ENCODE measurements at places on chromosomes 4 and X.

DNA sequence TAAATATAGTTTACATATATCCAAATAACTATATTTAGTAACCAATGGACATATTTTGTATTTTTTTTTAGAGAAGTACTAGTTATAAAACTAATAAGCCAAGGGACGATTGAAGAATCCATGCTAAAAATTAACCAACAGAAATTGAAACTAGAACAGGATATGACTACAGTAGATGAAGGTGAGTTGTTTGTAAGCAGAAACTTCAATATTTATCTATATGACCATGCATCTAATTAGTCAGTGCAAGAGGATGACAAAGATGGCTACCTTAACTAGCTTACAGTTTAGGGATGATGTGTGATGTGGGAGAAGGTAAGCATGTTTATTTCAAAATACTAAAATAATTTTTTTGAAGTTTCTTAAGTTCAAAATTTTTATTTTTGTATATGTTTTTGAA is 57.7 kb downstream of the HPGDS start:
- no peak for DNase-seq

DNA sequence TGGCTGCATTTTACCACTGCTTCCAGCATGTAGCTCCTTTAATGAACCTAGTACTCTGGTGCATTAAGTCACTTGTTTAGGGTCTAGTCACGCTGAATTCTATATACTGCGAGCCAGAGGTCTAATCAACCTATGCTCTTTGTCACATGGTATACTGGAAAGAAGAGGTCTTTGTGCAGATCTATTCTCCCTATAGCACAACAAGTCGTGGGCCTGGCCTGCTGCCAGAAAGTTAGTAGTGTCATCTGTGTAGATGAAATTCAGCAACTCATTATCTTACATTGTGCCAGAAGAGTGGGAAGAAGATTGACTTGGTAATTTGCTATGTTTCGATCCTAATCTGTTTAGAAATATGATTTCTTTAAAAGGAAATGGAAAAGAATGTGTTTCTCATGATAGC is 80.8 kb downstream of the AWAT2 start:
- no peak for DNase-seq

- DNase-seq = no peak
Measured at GRCh38 chr4:173282626-173283025, 51.5 kb downstream of the HMGB2 start.

DNA sequence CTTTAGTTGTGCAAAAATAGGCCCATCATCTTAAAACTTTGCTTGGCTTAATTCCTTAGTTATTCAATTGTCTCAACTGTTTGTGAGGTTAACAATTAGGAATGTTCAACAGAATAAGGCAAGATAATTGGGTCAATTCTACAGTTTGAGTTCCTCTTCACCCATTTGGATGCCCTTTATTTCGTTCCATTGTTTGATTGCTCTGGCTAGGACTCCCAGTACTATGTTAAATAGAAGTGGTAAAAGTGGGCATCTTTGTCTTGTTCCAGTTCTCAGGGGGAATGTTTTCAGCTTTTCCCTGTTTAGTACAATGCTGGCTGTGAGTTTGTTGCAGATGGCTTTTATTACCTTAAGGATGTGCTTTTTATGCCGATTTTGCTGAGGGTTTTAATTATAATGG is 761.5 kb upstream of the GRIA3 start:
- no peak for DNase-seq

DNA sequence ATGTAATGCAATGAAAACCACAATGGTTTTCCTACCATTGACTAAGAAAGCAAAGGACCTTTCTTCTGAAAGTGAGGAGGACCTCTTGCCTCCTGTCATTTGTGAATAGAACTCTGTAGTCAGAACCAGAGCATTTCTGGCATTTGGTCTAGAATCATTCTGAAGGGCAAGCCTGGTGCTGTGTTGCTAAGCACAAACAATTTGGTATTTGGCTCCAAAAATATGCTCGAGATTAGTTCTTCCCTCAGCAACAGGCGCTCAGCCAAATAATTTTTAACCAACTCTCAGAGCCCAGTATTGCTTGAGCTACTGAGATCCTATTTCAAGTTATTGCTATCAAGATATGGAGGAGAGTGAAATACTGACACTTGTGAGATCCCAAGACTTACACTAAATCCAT is 71.0 kb downstream of the SNCA start:
- no peak for DNase-seq

GRCh38 chrX:125203365-125203736 is 116.3 kb upstream of the TEX13C start:
- DNase-seq = no peak

- no peak for DNase-seq
Measured at GRCh38 chrX:136626891-136627290, 21.1 kb upstream of the CD40LG start.

- DNase-seq = no peak
Measured at GRCh38 chr4:30005995-30006394, 714.2 kb upstream of the PCDH7 start.

GRCh38 chr4:55947912-55948725 is 626 bp upstream of the CEP135 start:
- DNase-seq = peak; percentile 75

DNA sequence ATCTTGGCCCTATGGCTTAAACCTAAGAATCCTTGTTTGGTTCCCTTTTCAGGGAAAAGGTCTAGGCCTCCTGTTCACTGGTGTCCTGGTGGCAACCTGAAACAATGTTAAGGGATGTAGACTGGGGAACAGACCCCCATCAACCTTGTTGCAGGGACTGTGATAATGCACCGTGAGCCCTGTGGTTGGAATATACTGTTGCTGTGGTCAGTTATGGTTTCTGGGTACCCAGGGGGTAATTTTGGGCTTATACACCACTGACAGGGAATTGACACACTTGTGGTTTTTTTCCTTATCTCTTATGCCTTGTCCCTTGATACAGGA is 64.0 kb upstream of the WDR1 start:
- DNase-seq = no peak

- DNase-seq = no peak
Measured at GRCh38 chr4:69601065-69601464, 38.4 kb downstream of the UGT2A2 start.

GRCh38 chr4:4439782-4440181 is 52.9 kb downstream of the NSG1 start:
- DNase-seq = no peak

- DNase-seq = no peak
Measured at GRCh38 chr4:104073229-104073628, 353.4 kb upstream of the TACR3 start.

DNA sequence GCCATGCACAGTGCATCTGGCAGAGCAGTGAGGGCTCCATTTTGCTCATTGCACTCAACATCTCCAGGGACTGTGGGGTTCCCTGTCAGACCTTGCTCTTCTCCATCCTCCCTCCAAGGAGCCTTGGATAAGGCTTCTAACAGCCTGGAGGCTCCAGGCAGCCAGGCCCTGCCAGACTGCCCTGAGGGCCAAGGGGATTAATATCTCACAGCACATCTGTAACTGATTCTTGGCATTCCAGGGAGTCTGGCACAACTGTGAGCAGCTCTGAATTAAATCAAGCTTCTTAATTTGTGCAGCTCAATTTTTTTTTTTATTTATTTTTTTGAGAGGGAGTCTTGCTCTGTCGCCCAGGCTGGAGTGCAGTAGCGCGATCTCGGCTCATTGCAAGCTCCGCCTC is 224.5 kb upstream of the PGRMC2 start:
- no peak for DNase-seq

DNA sequence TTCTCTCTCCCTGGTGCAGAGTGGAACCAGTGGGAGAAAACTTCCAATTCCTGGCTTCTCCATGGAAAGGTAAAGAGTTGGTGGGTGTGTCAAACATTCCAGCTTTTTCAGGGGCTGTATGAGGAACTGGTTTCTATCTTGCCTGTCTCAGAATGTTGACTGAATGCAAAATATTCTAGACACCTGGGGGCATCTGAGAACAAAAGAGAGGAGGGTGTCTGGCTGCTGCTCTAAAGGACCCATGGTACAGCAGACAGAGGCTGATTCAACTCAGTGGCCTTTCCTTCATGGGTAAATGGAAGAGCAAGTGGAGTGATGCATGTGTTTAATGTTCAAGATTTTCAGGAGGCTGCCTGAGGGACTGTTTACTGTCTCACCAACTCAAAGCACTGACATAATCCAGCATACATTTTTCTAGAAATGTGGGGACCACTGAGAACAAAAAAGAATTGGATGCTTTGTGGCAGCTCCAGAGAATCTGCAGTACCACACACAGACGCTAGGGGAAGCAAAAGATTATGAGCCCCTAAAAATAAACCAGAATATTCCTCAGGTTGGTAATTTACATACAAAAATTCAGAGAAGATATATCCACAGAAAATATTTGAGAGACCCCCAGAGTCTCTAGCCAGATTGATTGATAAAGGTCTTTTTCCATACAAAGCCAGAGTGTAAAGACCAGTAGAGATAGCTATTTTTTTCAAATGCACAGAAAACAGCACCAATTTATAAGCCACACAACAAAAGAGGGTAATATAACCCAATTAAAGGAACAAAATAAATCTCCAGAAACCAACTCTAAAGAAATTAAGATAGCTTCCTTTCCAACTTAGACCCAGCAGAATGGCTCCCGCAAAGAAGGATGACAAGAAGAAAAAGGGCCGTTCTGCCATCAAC is 48.0 kb upstream of the STARD8 start:
- DNase-seq = no peak

DNA sequence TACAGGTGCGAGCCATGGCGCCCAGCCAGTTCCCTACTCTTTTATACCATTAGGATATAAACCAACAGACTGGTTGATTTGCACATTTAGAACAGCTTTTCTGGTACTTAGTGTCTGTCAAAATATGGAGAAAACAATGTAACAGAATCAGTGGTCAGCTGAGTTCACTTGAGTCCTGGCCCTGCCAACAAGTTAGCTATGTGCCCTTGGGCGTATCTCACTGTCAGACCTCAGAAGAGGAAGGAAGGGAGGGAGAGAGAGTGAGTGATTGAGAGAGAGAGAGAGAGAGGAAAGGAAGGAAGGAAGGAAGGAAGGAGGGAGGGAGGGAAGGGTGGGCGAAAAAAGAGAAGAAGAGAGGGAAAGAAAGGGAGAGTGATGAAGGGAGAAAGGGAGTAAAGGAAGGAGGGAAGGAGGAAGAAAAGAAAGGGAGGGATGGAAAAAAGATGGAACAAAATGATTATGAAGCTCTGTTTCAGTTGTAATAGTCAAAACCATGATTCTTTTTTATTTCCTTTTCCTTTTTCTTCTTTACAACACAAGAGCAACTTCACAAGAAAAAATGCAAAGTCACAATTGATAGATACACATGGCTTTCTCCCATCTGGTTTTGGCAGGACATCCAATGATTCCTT is 55.7 kb upstream of the PDGFRA start:
- DNase-seq = no peak

GRCh38 chr4:72767618-72768302 is 198.7 kb upstream of the ADAMTS3 start:
- DNase-seq = no peak

DNA sequence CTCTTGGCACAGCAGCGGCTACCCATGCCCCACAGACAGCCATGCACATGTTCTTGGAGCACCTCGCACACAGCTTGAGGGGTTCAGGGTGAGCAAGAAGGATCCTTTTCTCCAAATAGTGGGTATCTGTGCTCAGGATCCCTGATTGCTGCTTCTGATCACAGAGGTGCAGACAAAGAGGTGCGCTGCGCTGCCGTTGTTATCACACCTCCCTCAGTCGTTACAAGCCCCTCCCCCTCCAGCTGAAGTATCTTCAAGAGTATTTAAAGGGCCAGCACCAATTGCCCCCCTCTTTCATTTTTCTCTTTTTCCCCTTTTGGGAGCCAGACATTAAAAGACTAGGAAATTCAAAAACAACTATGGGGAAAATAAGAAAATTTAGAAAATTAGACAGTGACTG is 44.3 kb downstream of the NELFA start:
- no peak for DNase-seq

- DNase-seq = no peak
Measured at GRCh38 chrX:9997041-9997440, 29.9 kb downstream of the CLDN34 start.

GRCh38 chrX:35016051-35016450 is 73.5 kb downstream of the FAM47B start:
- DNase-seq = no peak

- no peak for DNase-seq
Measured at GRCh38 chrX:134423606-134424005, 36.4 kb upstream of the HPRT1 start.

DNA sequence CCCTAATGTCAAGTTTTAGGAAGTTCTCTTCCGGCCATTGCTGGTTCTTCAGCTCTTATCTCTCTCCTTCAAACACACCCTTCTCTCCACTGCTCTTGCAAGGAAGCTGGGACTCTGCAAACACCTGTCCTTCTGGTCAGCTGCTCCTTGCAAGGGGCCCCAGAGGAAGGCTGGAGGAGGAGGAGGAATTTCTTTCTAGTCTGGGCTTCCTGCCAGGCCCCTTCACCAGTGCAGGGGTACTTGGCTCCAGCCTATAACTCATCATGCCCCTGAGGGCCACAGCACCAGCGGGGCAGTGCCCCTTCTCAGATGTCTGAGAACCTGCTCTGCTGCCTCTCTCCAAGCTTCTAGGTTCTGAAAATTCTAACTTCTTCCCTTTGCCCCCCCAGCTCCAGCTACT is 46.7 kb downstream of the REELD1 start:
- no peak for DNase-seq

DNA sequence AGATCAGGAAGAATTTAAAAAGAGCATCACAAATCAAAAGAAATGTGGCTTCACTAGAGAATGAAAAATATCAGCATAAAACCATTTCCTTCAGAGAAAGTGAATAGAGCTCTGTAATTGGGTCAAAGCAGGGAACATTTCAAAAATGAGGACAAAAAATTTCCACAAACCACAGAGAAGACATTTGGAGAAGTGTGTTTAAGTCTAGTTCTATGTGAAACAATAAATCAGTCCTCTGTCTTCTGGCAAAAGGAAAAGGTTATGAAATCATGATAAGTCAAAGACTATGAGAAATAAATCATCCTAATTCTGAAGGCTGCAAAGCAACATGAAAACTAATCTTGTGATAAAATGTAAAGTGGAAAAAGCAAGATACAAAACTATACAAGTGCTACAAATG is 27.9 kb downstream of the SMPX start:
- DNase-seq = no peak

- no peak for DNase-seq
Measured at GRCh38 chrX:14936561-14936960, 63.3 kb downstream of the MOSPD2 start.

DNA sequence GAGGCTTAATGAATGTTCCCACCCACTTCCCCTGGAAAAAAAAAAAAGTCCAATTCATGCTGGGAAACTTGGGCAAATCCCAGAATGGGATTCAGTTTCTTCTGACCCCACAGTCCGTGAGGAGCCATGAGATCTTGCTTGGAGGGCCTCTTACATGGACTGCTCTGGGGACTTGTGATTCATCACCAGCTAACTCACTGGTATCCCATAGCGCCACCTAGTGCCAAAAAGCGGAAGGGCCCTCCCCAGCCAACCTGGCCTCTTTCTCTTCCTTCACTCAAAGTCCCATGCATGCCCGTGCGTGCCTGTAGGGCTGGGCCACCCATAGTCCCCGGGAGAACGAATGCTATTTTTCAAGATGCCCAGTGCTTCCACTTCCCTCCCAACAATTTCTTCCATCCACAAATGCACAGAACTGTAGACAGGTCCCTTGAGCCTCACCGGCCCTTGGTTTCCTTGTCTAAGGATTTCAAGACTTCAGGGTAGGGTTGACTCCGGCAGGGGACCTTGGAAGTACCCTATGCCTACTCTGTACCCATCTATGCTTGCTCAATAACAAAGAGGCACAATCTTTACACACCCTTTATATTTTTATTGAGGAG is 5.1 kb downstream of the RTL5 start:
- DNase-seq = peak; percentile 72

GRCh38 chrX:41728125-41728524 is 4.1 kb downstream of the GPR82 start:
- DNase-seq = no peak

GRCh38 chr4:121009578-121010478 is 62.5 kb downstream of the NDNF start:
- no peak for DNase-seq

- no peak for DNase-seq
Measured at GRCh38 chr4:150314031-150314430, 235.8 kb downstream of the DCLK2 start.
